Pons (tissue), 1 donor: ENCODE measurements at places on chromosomes 7 and 10.
A peak's percentile ranks its signal among the peaks of the same experiment; 100 is the strongest.

GRCh38 chr7:107051376-107051775, 6.9 kb downstream of the PRKAR2B start:
- DNase-seq = no peak

- DNase-seq = no peak
These were observed 20.8 kb upstream of the GHITM start for GRCh38 chr10:84118395-84119006.

- no peak for DNase-seq
These were observed 33.0 kb downstream of the PLEKHA1 start for GRCh38 chr10:122407375-122408125.

DNA sequence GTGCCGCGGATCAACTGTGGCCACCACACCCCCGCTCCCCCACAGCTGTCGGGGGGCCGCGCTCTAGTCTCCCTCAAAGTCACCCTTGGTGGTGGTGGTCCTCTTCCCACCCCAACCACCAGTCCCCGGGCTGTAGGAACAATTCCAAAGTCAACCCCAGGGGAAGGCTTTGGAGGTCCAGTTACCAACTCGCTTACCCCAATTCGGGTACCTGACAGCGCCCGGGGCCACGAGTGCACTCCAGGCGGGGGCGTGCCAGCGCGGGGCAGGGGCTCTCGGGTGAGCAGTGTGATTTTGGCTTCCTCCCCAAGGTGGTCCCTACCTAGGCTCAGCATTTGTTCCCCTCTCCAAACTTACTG, 584 bp upstream of the ZMIZ1 start:
- DNase-seq = no peak

- peak; percentile 25 for DNase-seq
These were observed 68.0 kb downstream of the LANCL2 start for GRCh38 chr7:55432939-55433784.

DNA sequence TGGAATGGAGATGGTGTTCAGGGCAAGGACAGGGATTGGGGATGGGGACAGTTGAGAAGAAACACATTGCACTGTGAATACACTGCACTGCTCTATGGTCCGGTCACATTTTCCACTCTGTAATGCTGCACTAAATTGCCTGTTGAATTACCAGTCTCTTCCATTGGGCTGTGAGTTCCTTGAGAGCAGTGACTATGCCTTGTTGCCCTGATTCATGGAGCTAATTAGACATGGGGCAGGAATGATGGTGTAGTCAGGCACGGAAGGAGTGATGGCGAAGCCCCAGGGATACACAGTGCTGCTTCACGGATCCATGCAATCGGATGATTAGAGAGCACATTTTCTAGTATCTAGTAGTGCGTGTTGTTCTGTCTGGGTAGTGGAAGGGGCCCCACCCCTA, 25.4 kb upstream of the GPAM start:
- no peak for DNase-seq
